Stimulated activated CD8-positive, alpha-beta memory T cell treated with anti-CD3 and anti-CD28 coated beads, Interleukin-7, amount 100 ng/mL, for 24 hours (primary cell): ENCODE measurements at places on chromosomes 16 and 17.

DNA sequence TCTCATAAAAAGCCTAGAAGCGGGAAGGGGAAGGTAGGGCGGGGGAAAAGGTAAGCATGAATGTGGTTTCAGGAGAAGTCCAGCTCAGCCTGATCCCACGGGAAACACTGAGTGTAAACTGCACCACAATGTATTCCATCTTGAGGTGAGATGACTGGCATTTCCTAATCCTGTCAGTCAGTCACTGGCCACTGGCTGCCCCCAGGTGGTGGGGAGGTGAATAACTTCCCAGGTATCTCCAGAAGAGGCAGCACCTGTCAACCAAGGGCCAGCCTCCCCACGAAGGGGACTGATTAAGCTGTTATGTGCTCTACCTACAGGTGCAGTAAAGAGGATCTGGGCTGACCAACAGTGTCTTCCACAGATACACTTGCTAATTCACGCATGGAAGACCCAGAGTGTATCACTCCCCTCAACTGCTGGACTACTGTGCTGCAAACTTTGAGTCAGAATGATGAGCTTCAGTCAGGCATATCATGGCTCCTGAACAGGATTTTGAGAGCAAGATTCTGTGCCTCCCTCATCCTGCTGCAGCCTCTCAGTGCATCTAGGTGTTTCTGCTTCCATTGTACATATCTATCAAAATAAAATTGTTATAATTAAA is 108.5 kb upstream of the CCL2 start:
- DNase-seq, result peak; percentile 27

DNA sequence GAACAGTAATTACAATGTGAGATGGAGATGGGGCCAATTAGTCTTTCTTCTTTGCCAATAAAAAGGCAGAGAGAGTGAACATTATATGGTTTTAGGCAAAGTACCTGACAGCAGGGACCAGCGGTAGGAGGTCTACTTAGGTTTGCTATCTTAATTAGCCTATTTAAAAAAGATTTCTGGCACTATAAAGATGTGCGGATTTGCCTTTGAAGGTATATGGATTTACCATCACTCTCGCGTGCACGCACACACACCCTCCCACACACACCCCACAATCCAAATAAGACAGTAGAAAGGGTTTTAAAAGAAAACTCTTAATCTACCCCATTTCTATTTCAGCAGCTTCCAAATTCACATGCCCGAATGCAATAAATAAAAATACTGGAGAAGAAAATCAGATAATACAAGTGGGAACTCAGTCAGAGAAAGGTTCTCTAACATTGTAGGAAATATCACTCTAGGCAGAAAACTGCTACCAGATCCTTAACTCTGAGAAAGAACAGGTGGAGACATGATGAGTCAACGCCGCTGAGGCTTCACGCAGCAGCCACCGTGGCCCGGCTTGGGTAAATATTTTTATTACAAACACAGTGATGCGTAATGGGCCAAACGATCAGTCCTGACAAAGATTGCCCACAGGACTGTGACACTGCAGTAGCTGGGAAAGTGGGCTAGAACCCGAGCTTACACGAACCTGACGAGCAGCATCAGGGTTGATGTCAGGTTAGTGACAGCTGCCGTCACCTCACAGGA is 66.6 kb upstream of the AXIN2 start:
- DNase-seq, result no peak

DNA sequence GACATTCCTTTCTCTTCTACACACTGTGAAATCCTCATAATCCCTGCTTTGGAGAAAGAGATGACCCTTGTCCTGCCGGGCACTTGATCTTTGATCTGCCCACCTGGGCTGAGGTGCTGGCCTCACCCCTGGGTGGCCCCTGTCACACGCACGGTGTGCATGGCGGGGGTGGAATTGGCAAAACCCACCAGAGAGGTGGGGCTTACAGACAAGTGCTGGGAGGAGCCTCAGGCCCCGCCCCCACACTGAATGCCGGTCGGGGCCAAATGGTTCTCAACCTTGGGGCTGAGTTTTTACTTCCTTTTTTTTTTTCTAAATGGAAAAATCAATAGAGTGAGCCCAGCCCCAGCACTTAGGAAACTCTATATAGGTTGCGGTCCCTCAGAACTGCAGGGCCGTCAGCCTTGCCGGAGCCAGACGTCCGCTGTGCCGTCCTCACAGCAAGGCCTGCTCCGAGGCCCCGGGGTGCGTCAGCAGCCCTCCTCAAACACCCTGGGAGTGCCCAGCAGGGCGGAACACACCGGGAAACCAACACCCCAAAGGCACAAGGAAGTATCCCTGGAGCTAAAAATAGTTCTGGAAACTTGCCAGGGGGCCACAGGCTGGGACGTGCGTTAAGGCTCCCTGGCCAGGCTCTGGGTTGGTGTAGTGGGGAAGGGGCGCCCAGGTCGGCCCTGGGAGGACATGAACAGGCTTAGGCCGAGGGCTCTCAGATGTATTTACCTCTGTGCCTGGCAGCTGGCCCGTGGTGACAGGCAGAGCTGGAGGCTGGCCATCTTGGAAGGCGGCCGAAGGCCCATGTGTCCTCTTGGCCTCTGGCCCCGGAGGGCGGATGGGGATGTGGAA is 11.0 kb downstream of the GPRC5C start:
- DNase-seq, result no peak

DNA sequence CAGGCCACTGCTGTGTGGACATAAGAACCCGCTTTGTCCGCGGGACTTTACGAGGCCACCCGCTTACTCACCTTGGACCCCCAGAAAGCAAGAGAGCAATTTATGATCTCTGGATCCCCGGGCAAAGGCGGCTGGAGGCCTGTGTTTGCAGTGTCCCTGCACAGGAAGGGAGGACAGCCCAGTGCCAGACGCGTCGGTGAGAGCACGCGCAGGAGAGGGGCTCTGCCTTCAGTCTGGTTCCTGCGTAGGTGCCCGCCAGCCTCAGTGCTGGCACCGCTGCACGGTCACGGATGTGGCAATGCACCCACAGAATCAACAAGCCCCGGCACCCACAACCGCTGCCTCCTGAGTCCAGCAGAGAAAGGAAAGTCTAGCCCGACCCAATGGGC is 248.4 kb downstream of the C16orf95 start:
- DNase-seq, result no peak

DNA sequence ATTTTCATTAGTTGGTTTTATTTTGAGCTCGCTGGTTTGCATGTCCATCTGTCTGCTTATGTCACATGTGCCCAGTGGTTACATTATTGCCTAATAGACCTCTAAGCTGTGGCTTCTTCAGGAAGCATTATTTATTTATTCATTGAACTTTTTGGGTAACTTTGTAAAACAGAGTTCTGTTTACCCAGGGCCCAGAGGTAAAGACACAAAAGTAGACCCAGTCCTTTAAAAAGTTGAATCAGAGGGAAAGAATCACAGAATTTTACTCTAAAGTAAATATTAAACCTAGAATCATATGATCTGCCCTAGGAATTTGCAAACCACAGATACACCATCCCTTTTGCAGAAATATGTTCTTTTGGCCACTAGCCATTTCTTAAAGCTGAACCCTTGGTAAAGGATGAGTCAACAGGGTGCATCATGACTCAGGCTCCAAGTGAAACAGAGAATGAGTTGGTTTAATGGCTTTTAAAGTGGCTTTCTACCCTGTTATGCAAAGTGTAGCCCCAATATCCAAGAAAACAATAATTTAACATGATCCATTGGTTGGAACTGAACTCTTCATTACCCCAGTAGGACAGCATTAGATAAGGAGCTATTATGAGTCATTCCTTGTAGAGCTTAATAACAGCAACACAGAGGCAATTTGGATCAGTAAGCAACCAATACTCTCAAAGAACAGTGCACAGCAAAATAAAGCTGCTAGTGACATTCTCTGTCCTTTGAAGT is 236.3 kb downstream of the KCNJ2 start:
- no peak for DNase-seq

DNA sequence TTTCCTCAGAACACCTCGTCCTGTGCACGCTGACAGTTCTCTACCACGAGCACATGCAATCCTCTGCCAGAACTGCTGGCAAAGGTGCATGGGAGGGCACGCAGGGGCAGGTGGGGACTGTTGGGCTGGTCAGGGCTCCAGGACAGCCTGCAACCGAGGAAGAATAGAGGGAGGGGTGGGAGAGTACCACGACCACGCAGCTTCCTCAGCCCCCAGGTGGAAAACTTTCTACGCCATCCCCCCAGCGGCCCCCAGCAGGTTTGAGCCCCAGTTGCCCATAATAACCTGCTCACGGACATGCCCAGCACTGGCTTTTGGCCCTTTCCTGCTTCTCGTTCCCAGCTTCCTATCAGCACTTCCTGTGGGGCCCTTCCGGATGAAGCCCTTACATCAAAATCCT is 199.3 kb downstream of the C16orf95 start:
- no peak for DNase-seq

- no peak for DNase-seq
These were observed 115.1 kb upstream of the PMFBP1 start for GRCh38 chr16:72286936-72287620.

DNA sequence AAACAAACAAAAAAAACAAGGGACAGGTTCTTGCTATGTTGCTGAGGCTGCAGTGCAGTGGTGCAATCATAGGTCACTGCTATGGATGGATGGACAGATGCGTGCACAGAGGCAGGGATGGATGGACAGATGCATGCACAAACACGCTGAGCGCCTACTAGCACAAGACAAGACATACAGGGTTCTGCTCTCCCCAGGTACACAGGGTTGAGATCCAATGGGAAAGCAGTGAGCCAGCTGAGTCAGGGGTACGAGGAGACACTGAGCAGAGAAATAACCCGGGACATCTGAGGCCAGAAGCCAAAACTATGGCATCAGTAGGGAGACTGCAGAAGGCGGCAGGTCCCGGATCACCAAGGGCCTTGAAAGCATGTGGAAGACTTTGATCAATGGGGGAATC is 6.2 kb downstream of the IL32 start:
- DNase-seq, result no peak

DNA sequence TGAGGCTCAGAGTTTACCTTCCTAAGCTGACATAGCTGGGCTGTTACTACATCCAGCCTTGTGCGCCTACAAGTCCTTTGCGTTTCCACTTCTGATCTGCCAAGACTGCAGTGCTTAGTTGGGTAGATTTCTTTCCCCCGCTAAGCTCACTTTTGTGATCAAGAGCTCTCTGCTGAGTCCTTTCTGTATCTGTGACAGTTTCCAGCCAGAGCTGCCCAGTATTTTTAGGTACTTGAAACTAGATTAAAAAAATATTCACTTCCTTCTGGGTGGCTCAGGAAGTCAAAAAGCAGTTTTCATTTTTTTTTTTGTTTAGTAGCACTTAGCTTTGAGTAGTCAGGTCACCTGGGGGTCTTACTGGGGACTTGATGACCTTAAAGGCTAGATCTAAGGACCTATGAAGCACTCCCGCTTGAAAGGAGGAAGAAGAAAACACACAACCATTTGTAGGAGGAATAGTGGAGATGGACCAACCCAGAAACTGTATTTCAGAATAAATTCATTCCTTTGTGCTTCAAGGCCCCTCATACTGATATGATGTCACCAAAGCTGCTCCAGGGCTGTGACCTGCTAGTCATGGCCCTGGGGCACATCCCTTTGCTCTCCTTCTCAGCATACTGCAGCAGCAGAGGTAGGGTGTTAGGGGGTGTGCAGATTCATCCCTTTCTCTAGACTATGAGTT is 75.6 kb upstream of the HNF1B start:
- no peak for DNase-seq

- no peak for DNase-seq
These were observed 668 bp downstream of the MMP15 start for GRCh38 chr16:58026139-58026704.

DNA sequence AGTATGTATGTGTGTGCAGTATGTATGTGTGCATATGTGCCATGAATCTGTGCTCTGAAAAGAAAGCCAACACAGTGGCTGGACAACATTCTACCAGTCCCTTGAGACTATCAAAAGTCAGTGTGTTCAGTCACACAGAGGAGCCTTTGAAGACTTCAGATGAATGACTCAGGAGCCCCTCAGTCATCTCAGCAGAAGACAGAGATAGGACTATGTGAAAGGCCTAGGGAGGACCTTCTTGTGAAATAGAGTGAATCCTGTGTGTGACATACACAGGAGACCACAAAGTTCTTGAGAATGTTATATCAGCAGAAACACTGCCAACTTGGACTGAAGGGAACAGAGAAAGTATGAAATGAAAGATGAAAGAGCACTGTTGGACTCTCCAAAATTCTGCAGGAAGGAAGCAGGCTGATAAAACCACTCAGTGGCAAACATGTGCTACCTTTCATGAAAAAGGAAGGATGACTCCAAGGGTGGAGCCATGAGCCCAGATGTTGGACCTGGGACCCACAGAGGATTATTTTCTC is 108.4 kb downstream of the METRNL start:
- no peak for DNase-seq

- no peak for DNase-seq
These were observed 18.6 kb downstream of the COG7 start for GRCh38 chr16:23434380-23434779.

DNA sequence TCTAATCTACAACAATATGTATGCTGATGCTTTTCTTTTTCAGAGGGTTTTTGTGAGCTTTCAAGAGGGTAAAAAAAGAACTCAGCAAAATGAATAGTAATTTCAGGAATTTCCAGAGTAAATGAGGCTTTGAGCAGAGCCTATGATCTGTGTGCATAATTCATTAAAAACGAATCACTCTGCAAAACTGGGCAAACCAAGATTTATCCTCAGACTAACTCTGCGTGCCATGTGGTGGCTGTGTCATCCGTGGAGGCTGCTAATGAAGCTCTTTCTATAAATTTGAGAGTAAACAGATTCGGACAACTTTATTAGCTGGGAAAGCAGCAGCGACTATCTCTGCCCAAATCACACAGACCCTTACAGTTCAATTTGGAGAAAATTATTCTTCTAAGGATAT is 83.8 kb downstream of the FOXL1 start:
- no peak for DNase-seq

GRCh38 chr17:77145224-77145611 is 4.4 kb downstream of the SEC14L1 start:
- no peak for DNase-seq

- no peak for DNase-seq
These were observed 115.1 kb downstream of the HIC1 start for GRCh38 chr17:2170023-2170422.

- DNase-seq, result peak; percentile 36
These were observed 43.3 kb downstream of the HAPSTR1 start for GRCh38 chr16:9134739-9135138.

DNA sequence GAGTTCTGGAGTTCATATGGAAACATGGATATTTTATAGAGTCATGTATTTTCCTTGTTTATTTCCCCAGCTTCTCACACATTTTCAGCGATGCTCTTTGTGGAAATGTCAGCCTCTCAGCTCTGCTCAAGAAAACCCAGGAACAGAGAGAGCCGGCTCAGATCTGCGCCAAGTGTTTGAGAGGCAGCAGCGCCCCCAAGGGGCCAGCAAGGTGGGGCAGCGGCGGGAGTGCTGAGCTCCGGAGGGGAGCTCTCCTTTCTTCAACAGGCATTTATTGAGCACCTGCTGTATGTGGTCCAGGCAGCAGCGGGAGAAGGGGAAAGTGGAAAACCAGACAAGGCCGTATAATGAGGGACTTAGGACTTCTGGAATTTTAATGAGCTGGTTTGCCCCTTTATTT is 421.1 kb upstream of the C16orf82 start:
- peak; percentile 22 for DNase-seq

DNA sequence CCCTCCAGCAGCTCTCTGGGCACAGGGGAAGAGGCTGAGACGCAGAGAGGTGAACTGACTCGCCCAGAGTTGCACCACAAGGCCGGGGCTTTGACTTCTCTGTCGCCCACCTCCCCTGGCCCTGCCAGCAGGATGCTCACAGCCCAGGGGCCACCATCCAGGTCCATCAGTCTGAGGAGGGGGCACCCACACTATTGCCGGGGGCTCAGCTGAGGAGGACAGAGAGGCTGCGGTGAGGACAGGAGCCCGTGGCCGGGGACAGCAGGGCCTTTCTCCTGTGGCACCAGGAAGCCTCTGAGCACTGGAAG is 32.6 kb downstream of the KDM8 start:
- no peak for DNase-seq
